CD4-positive, alpha-beta memory T cell (primary cell): ENCODE measurements at places on chromosomes 11 and 22.

GRCh38 chr11:112050721-112051120, 23.1 kb downstream of the PIH1D2 start:
- DNase-seq, result no peak

DNA sequence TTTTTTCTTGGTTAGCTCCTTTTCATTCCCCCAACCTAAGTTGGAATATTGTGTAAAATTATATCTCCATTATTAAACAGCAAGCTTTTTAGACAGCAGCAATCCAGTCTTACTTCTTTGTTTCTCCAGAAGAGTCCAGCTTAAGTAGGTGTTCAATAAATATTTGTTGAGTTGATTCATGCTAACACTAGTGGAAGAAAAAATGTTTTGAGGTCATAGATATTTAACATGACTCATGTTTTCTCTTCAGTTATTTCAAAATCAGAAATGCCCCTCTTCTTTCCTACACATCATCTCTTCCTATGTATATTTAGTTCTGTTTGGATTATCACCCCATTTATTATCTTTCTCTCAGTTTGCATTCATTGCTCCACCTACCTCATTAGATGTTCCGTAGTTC, 20.3 kb downstream of the CCDC83 start:
- DNase-seq, result no peak

- no peak for DNase-seq
These were observed 24.1 kb upstream of the POU2AF1 start for GRCh38 chr11:111403051-111403726.

DNA sequence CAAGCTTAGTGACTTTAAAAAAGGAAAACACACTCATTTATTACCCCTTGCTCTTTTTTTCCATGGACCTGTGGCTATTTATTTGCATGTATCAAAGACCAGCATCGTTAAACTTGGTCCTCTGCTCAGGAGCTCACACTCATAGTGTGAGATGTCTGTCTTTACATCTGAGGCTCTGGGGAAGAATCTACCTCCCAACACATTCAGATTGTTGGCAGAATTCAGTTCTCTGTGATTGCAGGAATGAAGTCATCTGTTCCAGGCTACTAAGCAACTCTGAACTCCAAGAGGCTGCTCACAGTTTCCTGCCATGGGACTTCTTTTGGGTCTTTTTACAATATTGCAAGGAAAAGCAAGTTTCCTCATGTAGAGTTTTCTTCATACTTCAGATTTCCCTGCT, 138.8 kb downstream of the LRRC4C start:
- DNase-seq, result no peak

GRCh38 chr11:47852053-47852452, 3.9 kb upstream of the NUP160 start:
- DNase-seq, result no peak

DNA sequence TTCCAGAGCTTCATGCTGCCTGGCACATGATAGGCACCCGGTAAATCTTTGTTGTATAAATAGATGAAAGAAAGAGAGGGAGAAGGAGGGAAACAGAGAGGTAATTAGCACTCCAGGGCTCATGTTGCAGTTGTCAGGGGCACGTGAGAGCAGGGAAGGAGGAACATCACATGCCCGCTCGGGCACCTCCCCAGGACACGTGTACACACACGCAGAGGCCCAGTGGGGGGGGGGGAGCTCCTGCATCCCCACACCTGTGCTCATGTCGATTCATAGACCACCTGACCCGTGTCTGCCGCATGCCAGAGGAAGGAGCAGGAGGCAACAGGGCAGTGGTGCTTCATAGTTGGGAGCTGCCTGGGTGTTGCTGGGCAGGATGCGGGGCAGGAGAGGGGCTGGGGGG, 37.1 kb upstream of the NNMT start:
- DNase-seq, result no peak

DNA sequence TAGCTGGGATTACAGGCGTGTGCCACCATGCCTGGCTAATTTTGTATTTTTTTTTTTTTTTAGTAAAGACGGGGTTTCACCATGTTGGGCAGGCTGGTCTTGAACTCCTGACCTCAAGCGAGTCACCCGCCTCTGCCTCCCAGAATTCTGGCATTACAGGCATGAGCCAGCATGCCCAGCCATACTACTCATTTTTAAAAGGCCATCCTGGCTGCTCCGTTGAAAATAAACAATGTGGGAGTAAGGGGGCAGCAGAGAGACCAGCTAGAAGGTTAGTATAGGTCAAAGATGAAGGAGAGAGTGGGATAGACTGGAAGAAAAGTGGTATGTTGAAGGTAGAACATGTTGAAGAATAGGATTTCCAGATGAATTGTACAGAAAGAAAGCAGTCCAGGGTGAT, 17.6 kb upstream of the LIN7C start:
- DNase-seq, result no peak

GRCh38 chr11:117860139-117860538, 16.3 kb downstream of the FXYD6 start:
- no peak for DNase-seq

DNA sequence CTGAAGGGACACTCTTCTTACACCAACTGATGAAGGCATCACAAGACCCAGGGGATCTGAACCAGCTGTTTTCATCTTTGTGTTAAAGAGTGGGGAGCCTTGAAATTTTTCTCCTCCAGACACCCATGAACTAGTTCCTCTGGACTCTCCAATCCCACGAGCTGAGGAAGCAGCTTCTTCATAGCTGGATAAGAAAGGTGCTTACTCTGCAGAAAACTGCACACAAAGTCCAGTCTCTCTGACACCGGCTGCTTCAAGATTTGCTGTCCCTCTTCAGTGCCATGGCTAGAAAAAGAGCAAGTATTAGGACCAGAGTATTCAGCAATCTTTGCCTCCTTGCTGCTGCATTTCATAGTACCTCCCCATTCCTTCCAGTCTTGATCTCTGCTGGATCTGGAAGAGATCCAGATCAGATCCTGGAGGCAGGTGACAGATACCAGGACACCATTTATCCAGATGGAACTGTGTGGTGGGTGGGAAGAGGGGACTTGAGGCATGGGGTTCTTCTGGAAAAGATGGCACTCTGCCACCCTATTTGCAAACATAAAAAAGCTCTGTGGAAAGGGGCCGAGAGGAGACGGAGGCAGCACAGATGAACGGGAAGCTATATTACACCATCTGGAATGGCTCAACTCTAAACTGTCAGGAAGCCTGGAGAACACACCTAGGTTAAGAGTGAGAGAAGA, 25.5 kb downstream of the IL18BP start:
- DNase-seq, result no peak

DNA sequence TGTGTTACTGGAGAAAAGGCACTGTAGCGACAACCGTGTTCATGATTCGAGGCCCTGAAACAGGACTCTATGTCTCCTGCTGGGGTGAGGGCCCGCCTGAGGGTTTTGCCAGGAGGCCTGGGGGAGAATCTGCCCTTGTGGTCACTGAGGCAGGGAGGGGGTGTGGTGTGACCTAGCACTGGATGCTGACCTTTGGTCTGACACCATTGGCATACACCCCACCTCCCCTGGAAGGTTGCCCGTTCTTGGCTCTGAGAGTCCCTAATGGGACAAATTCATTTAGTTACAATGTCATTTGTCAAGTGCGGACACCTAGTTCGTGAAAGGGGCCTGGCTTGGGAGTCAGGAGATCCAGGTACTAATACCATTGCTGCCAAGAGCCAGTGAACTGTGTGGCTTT, 29.0 kb downstream of the NECTIN1 start:
- no peak for DNase-seq
